ENCODE measurements at places on chromosomes 7 and 10. TPM values are rescaled to one million over a fixed set of nuclear protein-coding genes. Genes with fewer than 3 reads are reported as not detected.

GBX1 gene
- not detected for total RNA-seq

DNA sequence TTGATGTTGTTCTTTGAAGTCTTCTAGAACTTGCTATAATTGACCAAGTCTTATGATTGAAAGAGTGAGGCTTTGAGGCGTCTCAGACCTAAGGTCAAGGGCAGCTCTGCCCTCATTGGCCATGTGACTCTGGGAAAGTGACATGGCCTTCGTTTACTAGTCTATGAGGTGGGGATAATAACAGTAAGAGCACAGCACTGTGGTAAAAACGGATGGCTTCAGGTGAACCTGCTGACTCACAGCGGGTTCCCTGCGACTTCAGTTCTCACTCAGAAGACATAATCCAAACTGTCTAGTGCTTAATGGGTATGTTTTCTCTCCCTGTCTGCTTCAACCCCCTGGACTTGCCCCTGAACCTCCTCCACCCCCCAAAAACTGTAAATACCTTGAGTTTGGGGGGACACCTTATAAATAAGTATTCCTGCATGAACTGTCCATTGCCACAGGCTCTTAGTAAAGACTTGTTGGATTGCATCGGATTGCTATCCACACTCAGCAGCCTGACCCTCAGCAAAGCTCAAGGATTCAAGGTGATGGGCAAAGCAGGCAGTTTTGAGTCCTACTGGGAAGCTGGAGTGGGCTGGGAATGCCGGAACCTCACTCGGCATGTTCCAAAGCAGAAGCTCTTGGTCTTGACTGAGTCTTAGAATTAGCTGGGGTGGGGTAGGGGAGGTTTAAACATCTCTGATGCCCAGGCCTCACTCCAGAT, 304.6 kb downstream of the KLF6 start:
- DNase-seq: no peak

DNA sequence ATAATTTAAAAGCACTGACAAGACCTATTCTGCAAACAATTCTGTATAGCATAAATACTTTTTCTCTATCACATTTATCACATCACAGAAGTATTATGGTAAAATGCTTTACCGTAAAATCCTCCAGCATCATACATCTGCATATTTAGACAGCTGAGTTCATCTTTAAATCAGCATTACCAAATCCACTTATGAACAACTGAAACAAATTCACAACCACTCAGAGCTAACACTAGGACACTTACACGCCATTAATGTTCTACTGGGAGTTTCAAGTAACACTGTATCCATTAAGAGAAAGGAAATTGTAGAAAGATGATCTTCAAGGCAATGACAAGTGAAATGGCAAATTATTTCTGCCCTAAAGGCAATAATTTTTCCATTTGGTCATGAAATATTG, 105.7 kb upstream of the DKK1 start:
- no peak for DNase-seq

GRCh38 chr7:157579425-157579824, 242.6 kb downstream of the DNAJB6 start:
- no peak for DNase-seq

- no peak for DNase-seq
Observed at GRCh38 chr7:129886167-129886817, 66.5 kb downstream of the UBE2H start.
